ENCODE measurements at places on chromosomes 11 and 22.

DNA sequence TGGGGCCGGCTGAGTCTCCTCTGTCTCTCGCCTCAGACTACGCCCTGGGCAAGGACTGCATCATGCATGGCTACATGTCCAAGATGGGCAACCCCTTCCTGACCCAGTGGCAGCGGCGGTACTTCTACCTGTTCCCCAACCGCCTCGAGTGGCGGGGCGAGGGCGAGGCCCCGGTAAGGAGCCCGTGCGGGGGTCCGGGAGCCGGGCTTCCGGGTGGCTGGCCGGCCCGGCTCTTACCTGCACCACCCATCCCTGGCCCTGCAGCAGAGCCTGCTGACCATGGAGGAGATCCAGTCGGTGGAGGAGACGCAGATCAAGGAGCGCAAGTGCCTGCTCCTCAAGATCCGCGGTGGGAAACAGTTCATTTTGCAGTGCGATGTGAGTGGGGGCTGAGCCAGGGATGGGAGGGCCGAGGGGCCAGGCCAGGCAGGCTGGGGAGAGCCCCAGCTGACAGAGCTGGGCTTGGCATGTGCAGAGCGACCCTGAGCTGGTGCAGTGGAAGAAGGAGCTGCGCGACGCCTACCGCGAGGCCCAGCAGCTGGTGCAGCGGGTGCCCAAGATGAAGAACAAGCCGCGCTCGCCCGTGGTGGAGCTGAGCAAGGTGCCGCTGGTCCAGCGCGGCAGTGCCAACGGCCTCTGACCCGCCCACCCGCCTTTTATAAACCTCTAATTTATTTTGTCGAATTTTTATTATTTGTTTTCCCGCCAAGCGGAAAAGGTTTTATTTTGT lies 4.1 kb upstream of the ANKRD13D start:
- no peak for DNase-seq

GRCh38 chr11:59754494-59754858 lies 700 bp upstream of the STX3 start:
- no peak for DNase-seq

GRCh38 chr11:34395916-34396550 lies 38.2 kb upstream of the ABTB2 start:
- no peak for DNase-seq

DNA sequence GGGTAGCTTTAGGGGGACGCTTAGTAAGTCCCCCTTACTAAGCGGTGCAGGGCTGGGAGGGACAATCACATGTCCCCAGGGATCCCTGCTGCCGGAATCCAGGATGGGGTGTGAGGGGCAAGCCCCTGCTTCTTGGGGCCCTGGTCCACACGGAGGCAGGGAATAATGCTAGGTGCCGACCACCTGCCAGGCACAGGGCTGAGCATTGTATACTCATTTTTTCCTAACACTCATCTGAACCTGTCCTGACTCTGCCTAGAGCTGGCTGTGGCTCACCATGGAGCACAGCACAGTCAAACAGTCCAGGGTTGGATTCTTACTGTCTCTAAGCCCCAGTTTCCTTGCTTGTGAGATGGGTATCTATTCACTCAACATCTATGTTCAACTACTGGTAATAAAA lies 1.4 kb upstream of the LTBP3 start:
- DNase-seq: no peak

GRCh38 chr11:34546511-34547209 lies 33.1 kb upstream of the ELF5 start:
- DNase-seq: no peak

GRCh38 chr11:65067446-65067845 lies 9.1 kb upstream of the NAALADL1 start:
- no peak for DNase-seq

GRCh38 chr11:39327302-39327701 lies 2132.2 kb downstream of the LRRC4C start:
- no peak for DNase-seq

DNA sequence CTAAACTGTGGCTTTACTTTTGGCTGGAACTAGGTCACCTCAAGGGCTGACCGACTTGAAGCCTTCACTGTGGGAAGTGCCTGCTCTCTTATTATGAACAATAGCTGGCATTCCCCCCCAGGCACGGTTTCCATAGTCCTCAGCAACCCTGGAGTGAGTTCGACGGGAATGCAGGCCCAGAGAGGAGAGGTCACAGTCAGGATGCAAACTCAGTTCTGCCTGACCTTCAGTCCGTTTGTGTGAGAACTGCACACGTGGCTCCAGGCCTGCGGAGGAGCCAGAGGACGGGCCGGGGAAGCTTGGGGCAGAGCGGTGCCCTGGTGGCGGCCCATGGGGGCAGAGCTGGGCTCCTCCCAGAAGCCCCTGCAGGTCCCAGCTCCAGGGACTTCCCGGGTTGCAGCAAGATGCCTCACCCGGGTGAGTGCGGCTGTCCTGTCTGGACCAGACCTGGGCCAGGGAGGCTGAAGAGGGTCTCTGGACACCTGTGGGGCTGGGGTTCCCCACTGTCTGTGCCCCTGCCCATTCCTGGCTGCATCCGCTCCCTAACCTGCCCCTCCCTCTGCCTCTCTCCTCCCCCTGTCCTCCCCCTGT lies 17.2 kb downstream of the SLC25A18 start:
- no peak for DNase-seq

DNA sequence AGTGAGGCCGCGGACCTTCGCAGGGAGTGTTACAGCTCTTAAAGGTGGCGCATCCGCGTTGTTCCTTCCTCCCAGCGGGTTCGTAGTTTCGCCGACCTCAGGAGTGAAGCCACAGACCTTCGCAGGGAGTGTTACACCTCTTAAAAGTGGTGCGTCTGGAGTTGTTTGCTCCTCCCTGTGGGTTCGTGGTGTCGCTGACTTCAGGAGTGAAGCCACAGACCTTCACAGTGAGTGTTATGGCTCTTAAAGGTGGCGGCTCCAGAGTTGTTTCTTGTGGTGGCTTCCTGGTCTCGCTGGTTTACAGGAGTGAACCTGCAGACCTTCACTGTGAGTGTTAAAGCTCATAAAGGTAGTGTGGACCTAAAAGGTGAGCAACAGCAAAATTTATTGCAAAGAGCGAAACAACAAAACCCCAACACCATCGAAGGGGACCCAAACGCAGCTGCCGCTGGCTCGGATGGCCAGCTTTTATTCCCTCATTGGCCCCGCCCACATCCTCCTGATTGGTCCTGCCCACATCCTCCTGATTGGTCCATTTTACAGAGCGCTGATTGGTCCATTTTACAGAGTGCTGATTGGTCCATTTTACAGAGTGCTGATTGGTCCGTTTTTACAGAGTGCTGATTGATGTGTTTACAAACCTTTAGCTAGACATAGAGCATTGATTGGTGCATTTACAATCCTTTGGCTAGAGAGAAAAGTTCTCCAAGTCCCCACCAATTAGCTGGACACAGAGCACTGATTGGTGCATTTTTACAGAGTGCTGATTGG lies 1.2 kb upstream of the TMEM45B start:
- no peak for DNase-seq

GRCh38 chr22:49767355-49768062 lies 60.2 kb downstream of the BRD1 start:
- DNase-seq: peak; percentile 32

DNA sequence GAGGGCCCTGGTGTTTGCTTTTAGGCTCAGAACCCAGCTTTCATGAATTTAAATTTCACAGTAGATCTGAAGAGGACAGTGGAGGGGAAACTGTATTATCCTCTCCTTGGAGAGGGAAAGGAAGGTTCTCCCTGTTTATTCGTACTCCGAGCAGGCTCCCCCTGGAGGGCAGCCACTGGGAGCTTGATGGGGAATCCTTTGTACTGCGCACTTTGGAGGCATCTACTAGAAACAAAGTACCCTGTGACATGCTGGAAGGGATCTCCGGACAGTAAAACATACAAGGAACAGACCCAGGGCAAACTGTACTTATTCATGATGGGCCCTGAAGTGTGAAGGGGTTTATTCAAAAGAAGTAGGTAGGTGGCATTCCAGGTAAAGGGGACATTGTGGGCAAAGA lies 27.2 kb downstream of the NAV2 start:
- no peak for DNase-seq

DNA sequence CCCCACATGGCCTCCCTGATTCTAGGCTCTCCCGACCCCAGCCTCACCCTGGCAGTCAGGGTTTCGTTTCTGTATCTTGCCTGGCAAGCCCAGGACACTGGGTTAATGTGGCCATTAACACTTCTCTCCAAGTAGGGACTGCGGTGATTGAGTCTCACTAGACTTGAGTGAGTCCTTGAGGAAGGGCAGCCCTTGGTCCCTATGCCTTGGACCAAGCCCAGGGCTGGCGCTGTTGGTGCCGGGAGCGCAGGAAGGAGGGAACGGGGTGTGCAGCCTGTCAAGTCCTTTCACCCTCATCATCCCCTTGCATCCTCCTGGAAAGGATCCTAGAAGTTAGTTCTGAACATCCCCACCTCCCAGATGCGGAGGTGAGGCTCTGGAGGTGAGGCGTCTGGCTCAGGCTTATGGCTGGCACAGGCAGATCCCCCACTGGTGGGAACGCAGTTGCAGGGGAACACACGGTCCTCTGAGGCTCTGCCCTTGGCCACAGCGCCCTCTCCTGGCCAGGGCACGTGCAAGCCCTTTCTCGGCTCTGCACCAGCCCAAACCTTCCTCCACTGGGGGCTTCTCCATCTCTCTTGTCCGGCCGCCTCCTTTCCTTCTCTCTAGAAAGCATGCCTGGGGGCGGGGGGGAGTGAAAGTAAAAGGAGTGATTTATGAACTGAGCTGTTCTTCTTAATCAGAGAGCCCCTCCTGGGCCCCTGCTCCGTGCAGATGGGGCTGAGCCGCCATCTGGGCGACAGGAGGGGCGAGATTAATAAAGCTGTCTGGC lies 56.7 kb downstream of the TP53I11 start:
- DNase-seq: peak; percentile 51

Data from tibial artery (tissue), 4 donors.